ENCODE measurements at places on chromosomes 1 and 21.

- DNase-seq: no peak
Measured at GRCh38 chr1:2134266-2134620, 60.3 kb downstream of the FAAP20 start.

GRCh38 chr1:115293899-115294298 lies 44.1 kb downstream of the NGF start:
- no peak for DNase-seq

DNA sequence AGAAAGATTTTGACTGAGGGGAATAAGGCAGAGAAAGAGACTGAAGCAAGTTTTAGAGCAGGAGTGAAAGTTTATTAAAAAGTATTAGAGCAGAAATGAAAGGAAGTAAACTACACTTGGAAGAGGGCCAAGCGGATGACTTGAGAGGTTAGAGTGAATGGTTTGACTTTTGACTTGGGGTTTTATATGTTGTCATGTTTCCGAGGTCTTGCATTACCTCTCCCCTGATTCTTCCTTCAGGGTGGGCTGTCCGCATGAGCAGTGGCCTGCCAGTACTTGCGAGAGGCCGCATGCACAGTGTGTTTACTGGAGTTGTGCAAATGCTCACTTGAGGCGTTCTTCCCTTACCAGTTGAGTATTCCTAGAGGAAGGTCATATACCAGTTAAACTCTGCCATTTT lies 13.0 kb upstream of the DENND2D start:
- no peak for DNase-seq

- DNase-seq: no peak
Measured at GRCh38 chr1:80274256-80274655, 1267.7 kb upstream of the ADGRL4 start.

DNA sequence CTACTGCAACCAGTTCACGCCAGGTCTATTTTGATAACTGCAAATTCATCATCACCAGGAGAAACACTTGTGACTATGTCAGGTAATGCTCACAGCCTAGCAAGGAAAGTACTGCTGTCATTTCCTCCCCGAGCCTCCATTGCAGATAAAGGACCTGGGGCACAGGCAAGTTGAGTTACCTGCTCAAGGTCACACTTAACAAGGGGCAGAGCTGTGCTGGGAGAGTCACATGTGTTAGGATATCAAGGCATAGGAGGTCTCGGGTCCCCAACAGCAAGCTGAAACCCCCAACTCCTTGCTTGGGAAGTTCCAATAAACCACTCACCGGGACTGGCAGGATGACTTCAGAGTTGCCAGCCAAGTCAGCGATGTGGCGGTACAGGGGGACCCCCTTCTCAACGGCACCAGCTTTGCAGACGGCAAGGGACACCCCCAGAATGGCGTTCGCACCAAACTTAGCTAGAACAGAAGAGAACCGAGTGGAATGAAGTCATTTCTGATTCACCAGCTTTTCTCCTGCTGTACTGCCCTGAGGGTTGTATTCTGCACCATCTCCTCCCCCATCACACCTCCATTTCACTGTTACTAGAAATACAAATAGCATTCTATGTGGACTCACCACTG lies 11.6 kb downstream of the ENO1 start:
- DNase-seq: no peak

GRCh38 chr1:56286956-56287355 lies 292.4 kb downstream of the PLPP3 start:
- peak; percentile 40 for DNase-seq

GRCh38 chr1:79568411-79568810 lies 561.9 kb upstream of the ADGRL4 start:
- DNase-seq: peak; percentile 15

Measured in AG10803 (cell line).